Activated CD4-positive, alpha-beta T cell treated with anti-CD3 and anti-CD28 coated beads, Interleukin-2, amount 10 ng/mL, durations not matched to agents 24 days and 14 days (primary cell): ENCODE measurements at places on chromosomes 4 and X. TPM values are rescaled to one million over a fixed set of nuclear protein-coding genes. Genes with fewer than 3 reads are reported as not detected.

- H3K27ac ChIP-seq, result no peak overlapping the region
- no peak overlapping the region for H3K4me3 ChIP-seq
- H3K4me1 ChIP-seq, result no peaks in the 10 kb centered on the region
- DNase-seq, result no peak
Measured at GRCh38 chr4:77344784-77345183, 187.8 kb downstream of the CCNG2 start.

- DNase-seq, result no peak
- H3K27ac ChIP-seq, result no peak overlapping the region
- H3K4me1 ChIP-seq, result no peaks in the 10 kb centered on the region
- no peaks in the 10 kb centered on the region for H3K27me3 ChIP-seq
Measured at GRCh38 chr4:189305500-189305899, 635.2 kb upstream of the FRG1 start.

DNA sequence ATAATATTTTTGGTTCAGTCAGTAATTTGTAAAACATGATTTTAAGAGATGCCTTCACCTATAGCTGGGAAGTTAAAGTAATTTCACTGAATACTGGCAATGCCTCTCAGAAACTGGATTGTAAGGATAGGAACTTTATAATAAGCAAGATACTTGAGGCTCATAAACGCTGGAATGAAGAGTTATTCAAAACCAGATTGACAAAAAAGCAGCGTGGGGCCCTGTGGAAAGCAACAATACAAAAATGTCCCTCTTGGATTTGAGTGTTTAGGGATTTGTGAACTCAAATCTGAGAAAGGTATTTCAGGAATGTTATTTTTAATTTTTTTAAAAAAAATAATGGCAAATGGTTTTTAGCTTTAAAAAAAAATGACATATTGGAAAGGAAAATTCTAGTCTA lies 94.6 kb downstream of the ANK2 start:
- H3K36me3 ChIP-seq, result no peaks in the 10 kb centered on the region
- H3K27ac ChIP-seq, result no peak overlapping the region
- H3K4me3 ChIP-seq, result no peak overlapping the region
- H3K4me1 ChIP-seq, result peaks cover 18% of the 10 kb centered on the region
- peaks cover 8% of the 10 kb centered on the region for H3K27me3 ChIP-seq
- no peak for DNase-seq

GRCh38 chrX:53374222-53374820 lies 48.1 kb downstream of the SMC1A start:
- peaks cover 11% of the 10 kb centered on the region for H3K36me3 ChIP-seq
- H3K4me3 ChIP-seq, result no peak overlapping the region
- no peaks in the 10 kb centered on the region for H3K27me3 ChIP-seq
- H3K27ac ChIP-seq, result no peak overlapping the region

GRCh38 chrX:3006495-3006894 lies at the start of gene ARSH:
ARSH (plus strand) TSS chrX:3006546; CDS start chrX:3006613, 67 bp downstream.
- no peak for DNase-seq
- no peaks in the 10 kb centered on the region for H3K4me1 ChIP-seq
- no peak within 1 kb of the TSS for H3K4me3 ChIP-seq
- H3K36me3 ChIP-seq, result no peaks in the 10 kb centered on the region

GRCh38 chrX:17435476-17435875 lies 60.5 kb downstream of the NHS start:
- no peaks in the 10 kb centered on the region for H3K4me1 ChIP-seq
- H3K27ac ChIP-seq, result no peak overlapping the region
- H3K4me3 ChIP-seq, result no peak overlapping the region
- H3K27me3 ChIP-seq, result peaks cover 1% of the 10 kb centered on the region
- no peaks in the 10 kb centered on the region for H3K36me3 ChIP-seq
- no peak for DNase-seq

GRCh38 chrX:118637997-118638396 lies 89.4 kb upstream of the IL13RA1 start:
- no peaks in the 10 kb centered on the region for H3K4me1 ChIP-seq
- peaks cover 20% of the 10 kb centered on the region for H3K36me3 ChIP-seq
- no peaks in the 10 kb centered on the region for H3K27me3 ChIP-seq
- no peak overlapping the region for H3K4me3 ChIP-seq
- no peak overlapping the region for H3K27ac ChIP-seq

DNA sequence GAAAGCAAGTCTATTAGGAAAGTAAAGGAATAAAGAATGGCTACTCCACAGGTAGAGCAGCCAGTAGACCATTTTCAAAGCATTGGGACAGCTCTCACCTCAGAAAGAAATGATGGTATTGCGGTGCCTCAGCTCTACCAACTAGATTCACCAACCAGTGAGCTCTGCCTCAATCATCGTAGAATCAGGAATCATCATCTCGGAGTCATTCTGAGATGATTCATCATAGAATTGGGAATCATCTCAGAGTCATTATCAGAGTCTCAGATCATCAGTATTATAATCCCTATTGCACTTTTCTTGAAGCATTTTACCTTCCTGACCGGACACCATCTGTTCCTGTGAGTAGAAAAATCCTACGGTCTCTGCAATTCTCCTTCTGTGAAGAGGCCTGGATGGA lies 17.5 kb upstream of the SAT1 start:
- no peaks in the 10 kb centered on the region for H3K27me3 ChIP-seq
- no peaks in the 10 kb centered on the region for H3K36me3 ChIP-seq
- H3K27ac ChIP-seq, result no peak overlapping the region
- H3K4me1 ChIP-seq, result peaks cover 2% of the 10 kb centered on the region

- no peaks in the 10 kb centered on the region for H3K36me3 ChIP-seq
- no peaks in the 10 kb centered on the region for H3K27me3 ChIP-seq
- peak overlapping the region; percentile 92 for H3K4me3 ChIP-seq
Measured at GRCh38 chrX:55488593-55489313, 895 bp downstream of the USP51 start.

DNA sequence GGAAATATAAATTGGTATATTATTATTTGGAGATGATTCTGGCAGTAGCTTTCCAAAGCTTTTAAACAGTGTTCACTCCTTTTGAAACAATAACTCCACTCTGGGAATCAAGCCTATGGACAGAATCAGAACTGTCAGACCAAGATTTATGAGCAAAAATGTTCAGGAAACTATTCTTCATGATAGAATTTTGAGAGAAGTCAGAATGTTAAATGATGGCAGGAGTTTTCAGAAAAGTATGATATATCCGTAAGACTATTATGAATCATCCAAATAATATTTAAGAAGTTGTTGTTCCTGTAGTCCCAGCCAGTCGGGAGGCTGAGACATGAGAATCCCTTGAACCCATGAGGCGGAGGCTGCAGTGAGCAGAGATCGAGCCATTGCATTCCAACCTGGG lies 50.5 kb upstream of the ADGRG2 start:
- no peaks in the 10 kb centered on the region for H3K27me3 ChIP-seq
- H3K36me3 ChIP-seq, result no peaks in the 10 kb centered on the region
- H3K4me3 ChIP-seq, result no peak overlapping the region
- no peak for DNase-seq

DNA sequence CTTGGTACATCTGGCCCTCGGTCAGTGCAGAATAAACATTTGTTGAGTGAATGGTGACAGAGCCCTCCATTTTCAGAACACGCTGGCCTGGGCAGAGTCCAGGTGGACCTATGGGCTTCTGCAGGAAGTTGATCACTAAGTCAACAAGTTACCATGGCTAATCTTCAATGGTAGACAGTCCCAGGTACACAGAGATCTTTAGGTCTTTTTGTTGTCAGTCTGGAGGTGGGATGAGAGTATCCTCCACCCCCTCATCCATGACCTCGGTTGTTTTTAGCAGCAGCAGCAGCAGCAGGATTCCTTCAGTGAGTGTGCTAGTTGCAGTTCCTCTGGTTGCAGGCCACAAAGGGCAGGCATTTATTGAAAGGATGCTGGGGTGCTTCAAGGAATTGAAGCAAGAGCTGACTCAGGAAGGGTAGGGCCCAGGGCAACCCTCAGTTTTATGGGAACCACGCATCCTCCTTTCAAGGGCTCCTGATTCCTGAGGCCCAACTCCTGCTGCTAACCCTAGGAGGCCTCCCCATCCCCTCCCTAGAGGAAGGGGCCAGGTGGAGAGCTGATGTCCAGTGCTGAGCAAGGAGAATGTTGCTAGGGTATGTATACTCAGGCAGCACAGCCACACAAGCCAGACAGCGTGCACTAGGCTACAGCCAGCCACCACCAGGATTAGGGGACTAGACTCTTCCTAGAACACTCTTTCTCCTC lies 1.7 kb upstream of the USP27X start:
- no peak overlapping the region for H3K4me3 ChIP-seq
- H3K4me1 ChIP-seq, result peaks cover 13% of the 10 kb centered on the region
- H3K36me3 ChIP-seq, result peaks cover 3% of the 10 kb centered on the region
- peak; percentile 52 for DNase-seq
- H3K27me3 ChIP-seq, result no peaks in the 10 kb centered on the region

- H3K4me3 ChIP-seq, result no peak overlapping the region
- H3K36me3 ChIP-seq, result peaks cover 47% of the 10 kb centered on the region
- DNase-seq, result no peak
- no peak overlapping the region for H3K27ac ChIP-seq
Measured at GRCh38 chr4:48851651-48852050, 20.8 kb downstream of the OCIAD1 start.

DNA sequence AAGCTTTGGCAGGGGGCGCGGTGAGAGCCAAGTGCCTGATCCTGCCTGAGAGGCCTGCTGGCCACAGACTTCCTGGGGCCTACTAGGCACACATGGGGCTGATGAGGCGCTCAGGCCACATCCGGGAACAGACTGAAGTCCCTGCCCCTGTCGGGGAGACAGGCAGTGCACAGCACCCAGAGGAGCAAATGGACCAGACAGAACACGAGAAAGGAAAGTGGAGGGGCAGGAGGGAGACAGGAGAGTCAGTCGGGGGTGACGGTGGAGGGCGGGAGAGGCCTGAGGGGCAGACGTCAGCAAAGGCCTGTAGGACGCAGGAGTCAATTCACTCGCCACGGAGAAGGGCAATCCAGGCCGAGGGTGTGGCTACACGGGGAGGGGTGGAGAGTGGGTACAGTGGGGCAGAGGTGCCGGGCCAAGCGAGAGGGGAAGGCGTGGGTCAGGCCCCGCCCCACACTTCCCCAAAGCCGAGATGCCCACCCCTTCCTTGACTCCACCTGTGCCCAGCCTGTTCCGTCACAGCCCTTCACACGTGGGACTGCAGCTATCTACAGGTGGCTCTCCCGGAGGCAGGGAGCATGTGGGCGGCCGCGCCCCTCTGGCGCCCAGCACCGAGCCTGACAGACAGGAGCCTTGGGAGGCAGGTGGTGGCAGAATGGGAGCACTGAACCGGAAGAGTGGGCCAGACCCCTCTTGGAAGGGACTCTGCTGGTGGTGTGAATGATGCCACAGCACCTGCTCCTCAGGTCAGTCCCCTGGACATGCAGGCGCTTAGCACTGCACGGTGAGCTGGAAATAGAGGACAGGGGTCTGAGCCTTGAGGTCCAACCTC lies 20.5 kb downstream of the NOP14 start:
- no peaks in the 10 kb centered on the region for H3K27me3 ChIP-seq
- peak overlapping the region; percentile 59 for H3K27ac ChIP-seq
- no peak for DNase-seq
- peaks cover 78% of the 10 kb centered on the region for H3K36me3 ChIP-seq
- peaks cover 24% of the 10 kb centered on the region for H3K4me1 ChIP-seq

DNA sequence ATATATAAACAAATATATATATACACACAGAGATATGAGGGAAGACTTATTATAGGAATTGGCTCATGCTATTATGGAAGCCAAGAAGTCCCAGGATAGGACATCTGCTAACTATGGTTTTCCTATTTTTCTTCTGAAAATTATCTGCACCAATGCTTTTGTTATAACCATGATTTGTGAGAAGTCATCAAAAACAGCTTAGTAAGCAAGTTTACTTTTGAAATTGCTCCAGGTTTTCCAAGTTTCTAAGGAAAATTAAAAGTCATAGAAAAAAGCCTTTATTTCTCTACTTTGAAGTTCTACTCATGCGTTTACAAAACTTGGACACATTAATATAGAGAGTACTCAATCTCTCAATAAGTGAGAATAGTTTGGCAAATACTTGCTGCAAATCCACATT lies 213.1 kb downstream of the TRAM1L1 start:
- no peak overlapping the region for H3K4me3 ChIP-seq
- H3K36me3 ChIP-seq, result no peaks in the 10 kb centered on the region
- DNase-seq, result no peak
- H3K27me3 ChIP-seq, result no peaks in the 10 kb centered on the region
- no peak overlapping the region for H3K27ac ChIP-seq

DNA sequence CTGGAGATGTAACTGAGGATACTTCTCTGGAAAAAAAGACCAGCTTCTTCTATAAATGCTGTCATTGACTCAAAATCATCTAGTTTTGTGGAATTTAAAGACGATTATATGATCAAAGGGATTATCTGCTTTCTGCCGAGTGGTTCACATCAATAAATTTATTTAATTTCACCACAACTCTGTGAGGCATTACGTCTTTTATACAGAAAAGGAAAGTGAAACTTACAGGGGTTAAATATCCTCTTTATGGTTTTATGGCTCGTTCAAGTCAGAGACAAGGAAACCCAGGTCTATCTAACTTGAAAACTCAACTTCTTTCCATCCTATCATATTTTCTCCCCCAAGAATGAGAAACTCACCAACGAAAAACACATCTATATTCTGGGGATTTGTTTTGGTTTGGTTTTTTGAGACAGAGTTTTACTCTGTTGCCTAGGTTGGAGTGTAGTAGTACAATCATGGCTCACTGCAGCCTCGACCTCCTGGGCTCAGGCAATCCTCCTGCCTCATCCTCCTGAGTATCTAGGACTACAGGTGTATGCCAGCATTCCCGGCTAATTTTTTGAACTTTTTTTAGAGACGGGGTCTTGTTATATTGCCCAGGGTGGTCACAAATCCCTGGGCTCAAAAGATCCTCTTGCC lies 377.9 kb upstream of the EMCN start:
- no peak for DNase-seq
- peak overlapping the region; percentile 83 for H3K4me3 ChIP-seq
- peak overlapping the region; percentile 59 for H3K27ac ChIP-seq
- peaks cover 14% of the 10 kb centered on the region for H3K4me1 ChIP-seq

- no peak overlapping the region for H3K4me3 ChIP-seq
- no peak overlapping the region for H3K27ac ChIP-seq
- DNase-seq, result no peak
- H3K36me3 ChIP-seq, result peaks cover 49% of the 10 kb centered on the region
- H3K4me1 ChIP-seq, result peaks cover 9% of the 10 kb centered on the region
Measured at GRCh38 chr4:146186596-146186995, 11.1 kb downstream of the LSM6 start.

- no peak for DNase-seq
- no peaks in the 10 kb centered on the region for H3K27me3 ChIP-seq
- no peaks in the 10 kb centered on the region for H3K36me3 ChIP-seq
- H3K27ac ChIP-seq, result no peak overlapping the region
Measured at GRCh38 chrX:153771415-153772315, 7.6 kb downstream of the PLXNB3 start.

DNA sequence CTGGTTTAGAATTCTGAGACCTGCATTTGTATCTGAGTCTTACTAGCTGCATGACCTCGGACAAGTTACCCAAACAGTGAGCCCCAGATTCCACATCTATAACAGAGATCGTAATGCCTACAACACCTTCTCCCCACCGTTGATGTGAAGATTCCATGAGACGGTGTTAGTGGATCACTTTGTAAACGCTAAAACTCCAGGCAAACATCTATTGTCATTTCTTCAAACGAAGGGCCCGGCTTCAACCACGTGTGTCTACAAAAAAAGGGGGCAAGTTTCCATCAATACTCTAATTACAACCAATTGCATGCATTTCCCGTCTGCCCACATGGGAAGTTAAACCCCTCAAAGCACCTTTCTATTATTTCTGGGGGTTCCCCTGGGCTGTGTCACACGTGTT lies 99.1 kb upstream of the ENPP6 start:
- DNase-seq, result peak; percentile 50
- H3K27me3 ChIP-seq, result no peaks in the 10 kb centered on the region
- peaks cover 65% of the 10 kb centered on the region for H3K4me1 ChIP-seq

PPP2R2C gene
- not detected in 2 replicates for total RNA-seq

LUZP4 gene
- total RNA-seq, result not detected in 2 replicates

PF4V1 gene
- not detected in 2 replicates for total RNA-seq
